ENCODE measurements at places on chromosomes 1 and 21.

DNA sequence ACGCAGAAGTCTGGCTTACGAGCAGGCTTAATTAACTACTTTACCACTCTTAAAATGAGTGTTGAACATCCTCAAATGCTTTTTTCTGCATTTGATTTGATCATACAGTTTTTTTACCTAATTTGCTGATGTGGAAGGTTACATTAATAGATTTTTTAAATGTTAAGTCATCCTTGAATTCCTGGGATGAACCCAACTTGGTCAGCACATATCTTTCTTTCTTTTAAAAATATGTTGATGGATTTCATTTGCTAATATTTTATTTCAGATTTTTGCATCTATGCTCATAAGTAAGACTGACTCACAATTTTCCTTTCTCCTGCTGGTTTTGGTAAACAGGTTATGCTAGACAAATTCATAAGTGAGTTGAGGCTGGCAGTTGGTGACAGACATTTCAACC, 82.9 kb downstream of the LHX4 start:
- DNase-seq = no peak

DNA sequence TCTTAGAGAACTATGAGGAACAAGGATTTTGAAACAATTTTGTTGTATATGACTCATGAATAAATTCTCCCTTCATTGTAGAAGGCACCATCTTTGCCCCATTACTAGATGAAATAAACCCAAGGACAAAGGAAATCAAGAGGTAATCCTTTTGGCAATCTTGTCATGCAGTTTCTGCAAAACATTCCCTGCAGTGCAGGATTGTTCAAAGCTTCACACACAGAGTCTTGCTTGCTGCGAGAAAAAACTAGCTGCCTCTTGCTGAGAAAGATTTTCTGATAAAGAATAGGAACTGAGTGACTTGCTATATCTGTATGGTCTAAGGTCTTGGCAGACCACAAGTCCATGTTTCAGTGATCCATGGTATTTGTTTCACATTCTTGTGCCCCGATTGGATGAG, 657.4 kb upstream of the ADGRL4 start:
- no peak for DNase-seq

GRCh38 chr1:234649432-234650081, 39.6 kb upstream of the IRF2BP2 start:
- no peak for DNase-seq

- no peak for DNase-seq
Observed at GRCh38 chr1:35585281-35585680, 12.2 kb downstream of the TFAP2E start.

DNA sequence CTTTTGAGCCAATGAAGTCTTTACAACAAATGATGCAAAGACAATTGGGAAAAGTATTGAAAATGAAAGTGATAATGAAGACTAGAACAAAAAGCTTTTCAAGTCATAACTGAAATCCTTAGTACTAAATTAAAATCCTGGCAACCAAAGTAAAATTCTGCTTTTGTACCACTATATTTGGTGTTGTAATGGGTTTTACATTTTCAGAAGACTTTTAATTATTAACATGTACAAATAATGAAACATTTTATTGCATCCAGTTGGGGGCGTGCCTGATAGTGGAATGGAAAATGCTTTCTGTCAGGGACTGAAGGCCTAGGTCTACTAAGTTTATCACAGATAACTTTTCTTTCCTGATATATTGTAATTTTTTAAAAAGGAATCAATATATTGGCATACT, 89.4 kb downstream of the SDCCAG8 start:
- DNase-seq = no peak

DNA sequence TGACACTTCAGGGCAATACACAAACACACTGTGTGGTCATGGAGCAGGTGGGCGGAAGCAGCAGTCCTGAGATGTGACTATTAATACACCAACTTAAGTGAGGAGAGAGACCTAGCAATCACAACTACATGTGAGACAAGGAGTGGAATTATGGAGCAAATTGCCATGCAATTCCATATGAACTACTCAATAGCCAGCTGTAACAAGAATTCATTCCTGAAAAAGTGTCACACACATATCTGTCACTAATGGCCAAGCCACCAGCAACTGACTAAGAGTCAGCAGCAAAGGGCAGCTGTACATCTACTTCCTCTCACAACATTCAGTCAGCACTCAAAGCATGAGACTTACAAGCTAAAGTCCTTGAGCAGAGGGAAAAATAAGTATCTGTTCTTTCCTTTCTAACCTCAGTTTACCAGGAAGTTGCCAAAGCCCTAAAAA, 46.2 kb downstream of the GPR3 start:
- no peak for DNase-seq

- DNase-seq = no peak
Observed at GRCh38 chr21:41396558-41397075, 29.4 kb upstream of the MX1 start.

Data from NCI-H187 (cell line).